T-cell (primary cell): ENCODE measurements at places on chromosomes 16 and 17. TPM values are rescaled to one million over a fixed set of nuclear protein-coding genes. Genes with fewer than 3 reads are reported as not detected.

Gene C1QL1
- total RNA-seq = not detected

GRCh38 chr16:89607453-89607852 lies 6.0 kb upstream of the DPEP1 start:
- no peak overlapping the region for H3K27ac ChIP-seq
- H3K36me3 ChIP-seq = no peaks in the 10 kb centered on the region
- no peak for DNase-seq

Gene MYH11
- total RNA-seq = not detected

DNA sequence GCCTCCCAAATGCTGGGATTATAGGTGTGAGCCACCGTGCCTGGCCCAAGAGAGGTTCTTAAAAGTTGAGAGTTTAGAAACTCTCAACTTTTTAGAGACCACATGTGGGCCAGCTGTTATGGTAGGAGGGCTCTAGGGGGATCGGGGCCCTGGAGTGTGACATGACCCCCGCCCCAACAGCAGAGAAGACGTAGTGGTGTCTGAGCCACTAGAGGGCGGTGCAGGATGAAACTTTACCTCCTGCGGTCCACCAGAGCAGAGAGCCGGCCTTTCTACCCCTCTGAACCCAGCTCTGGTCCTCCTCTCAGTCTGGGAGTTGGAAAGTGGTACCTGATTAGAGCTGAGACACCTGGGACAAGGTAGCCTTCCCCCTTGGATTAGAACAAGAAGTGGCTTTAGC lies 7.4 kb downstream of the CDK5RAP3 start:
- peaks cover 26% of the 10 kb centered on the region for H3K4me1 ChIP-seq
- no peaks in the 10 kb centered on the region for H3K27me3 ChIP-seq
- H3K4me3 ChIP-seq = no peak overlapping the region
- no peak overlapping the region for H3K27ac ChIP-seq
- no peak for DNase-seq
- H3K36me3 ChIP-seq = peaks cover 15% of the 10 kb centered on the region

GRCh38 chr16:35533683-35534082 lies 2074.3 kb downstream of the TP53TG3F start:
- H3K27me3 ChIP-seq = no peaks in the 10 kb centered on the region
- H3K4me1 ChIP-seq = no peaks in the 10 kb centered on the region
- no peak overlapping the region for H3K27ac ChIP-seq
- H3K36me3 ChIP-seq = no peaks in the 10 kb centered on the region
- no peak for DNase-seq
